WTC11 (cell line): ENCODE measurements at places on chromosomes 5 and 9.

DNA sequence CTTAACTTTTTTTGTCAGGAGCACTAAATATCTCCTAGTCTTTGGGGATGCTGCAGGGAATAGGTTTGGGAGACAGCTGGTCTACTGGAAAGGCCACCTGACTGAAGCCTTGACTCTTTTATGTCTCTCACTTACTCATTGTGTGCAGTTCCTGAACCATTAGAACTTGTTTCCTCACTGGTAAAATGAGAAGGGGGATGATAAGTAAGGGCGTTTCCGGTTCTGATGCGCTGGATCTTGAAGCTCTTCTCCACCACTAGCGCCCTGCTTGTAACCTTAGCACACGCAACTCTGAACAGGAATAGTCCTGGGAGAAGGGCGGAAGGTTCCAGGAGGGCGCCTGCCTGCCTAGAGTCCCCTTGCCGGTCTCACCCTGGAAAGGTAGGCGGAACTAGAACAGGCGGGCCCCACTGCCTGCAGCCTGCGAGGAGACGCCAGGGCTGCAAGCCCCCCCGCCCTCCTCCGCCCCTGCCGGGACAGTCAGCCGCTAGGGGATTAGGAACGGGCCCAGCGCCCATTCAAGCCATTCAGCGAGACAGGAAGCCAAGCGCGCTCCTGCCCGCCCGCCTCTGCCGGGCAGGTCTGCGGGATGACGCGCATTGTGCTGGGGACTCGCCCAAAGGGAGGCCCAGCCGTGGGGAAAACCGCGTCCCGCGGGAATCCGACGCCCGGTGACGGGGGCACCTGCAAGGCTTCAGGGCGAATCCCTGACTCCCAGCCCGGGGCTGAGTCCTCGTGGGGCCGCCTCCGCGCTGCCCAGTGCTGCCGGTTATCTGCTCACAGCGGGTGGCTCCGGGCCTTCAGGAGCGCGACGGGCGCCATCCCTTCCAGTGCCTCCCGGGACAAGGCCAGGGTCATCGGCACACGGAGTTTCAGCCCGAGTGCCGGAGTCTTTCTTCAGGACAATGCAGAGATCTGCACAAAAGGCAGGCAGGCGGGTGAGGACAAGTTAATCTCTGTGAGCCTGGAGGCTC is 44.0 kb upstream of the XPA start:
- peak; percentile 84 for DNase-seq

GRCh38 chr5:160315968-160316367 is 3.6 kb upstream of the CCNJL start:
- DNase-seq: no peak

GRCh38 chr5:128539038-128539429 is 989 bp upstream of the FBN2 start:
- DNase-seq: no peak

DNA sequence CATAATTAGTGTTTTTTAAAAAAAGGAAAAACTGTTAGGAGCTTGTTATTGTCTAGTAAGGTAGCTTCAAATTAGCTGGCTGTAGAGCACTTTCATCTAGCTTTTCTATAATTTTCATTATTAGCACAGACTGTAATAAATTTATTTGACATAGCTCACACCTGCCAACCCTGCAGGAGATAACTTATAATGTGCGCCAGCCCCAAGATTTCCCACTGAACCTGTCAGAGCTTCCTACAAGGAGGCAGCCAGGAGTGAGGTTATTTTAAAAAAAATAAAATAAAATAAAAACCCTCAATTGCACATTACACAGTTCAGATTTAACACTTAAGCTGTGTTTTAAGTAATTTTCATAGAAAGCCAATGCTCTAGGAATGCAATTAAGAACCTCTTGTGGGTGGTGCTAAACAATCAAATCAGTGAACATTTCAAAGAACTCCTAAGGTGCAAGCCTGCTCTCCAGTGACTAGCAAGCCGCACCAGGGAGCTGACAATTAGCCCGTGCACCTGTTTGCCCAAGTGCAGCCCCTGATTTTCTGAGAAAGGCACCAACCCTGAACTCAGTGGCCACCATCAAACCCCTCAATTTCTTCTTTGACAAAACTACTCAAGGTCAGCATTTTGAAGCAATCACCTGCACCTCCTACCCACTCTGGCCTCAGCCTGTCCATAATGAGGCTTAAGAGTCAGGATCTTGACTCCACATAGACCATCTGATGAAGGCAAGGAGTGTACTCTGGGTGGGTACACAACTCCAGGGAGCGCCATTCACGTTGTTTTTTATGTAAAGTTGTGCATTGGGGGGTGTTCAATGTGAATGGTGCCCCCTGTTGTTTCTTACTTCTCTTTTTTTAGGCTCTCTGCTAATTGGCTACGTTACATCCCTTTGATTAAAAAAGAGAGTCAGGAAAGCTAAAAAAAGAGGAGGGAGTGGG is 385.3 kb upstream of the WWC1 start:
- DNase-seq: peak; percentile 21

DNA sequence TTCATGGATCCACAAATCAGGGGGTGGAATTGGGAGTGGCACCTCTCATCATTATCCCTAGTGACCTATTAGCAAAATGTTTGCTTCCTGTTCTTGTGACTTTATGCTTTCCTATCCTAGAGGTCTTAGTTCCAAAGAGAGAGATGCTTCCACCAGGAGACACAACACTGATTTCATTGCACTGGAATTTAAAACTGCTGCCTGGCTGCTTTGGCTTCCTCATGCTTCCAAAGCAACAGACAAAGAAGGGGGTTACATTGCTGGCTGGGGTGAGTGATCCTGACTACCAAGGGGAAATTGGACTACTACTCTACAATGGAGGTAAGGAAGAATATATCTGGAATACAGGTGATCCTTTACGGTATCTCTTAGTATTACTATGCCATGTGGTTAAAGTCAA is 69.2 kb upstream of the SH3GL2 start:
- DNase-seq: no peak

DNA sequence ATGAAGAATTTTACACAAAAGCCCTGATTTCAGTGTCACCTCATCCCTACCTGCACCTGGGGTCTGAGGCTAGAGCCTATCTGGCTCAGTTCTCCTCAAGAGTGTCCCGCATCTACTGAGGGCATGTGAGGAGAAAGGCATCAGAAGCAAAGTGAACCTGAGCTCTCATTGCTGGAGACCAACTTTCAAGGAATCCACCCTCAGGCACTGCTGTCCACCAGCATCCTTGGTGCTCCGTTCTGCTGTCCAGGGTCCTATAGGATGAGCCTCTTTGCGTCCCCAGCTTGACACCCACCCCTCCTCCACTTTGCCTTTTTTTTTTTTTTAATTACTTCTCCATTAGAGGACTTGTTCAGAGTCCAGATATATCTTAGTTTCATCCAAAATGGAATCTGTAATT is 49.5 kb downstream of the CAMSAP1 start:
- no peak for DNase-seq

- DNase-seq: no peak
Measured at GRCh38 chr5:9529041-9529480, 16.8 kb downstream of the SEMA5A start.

DNA sequence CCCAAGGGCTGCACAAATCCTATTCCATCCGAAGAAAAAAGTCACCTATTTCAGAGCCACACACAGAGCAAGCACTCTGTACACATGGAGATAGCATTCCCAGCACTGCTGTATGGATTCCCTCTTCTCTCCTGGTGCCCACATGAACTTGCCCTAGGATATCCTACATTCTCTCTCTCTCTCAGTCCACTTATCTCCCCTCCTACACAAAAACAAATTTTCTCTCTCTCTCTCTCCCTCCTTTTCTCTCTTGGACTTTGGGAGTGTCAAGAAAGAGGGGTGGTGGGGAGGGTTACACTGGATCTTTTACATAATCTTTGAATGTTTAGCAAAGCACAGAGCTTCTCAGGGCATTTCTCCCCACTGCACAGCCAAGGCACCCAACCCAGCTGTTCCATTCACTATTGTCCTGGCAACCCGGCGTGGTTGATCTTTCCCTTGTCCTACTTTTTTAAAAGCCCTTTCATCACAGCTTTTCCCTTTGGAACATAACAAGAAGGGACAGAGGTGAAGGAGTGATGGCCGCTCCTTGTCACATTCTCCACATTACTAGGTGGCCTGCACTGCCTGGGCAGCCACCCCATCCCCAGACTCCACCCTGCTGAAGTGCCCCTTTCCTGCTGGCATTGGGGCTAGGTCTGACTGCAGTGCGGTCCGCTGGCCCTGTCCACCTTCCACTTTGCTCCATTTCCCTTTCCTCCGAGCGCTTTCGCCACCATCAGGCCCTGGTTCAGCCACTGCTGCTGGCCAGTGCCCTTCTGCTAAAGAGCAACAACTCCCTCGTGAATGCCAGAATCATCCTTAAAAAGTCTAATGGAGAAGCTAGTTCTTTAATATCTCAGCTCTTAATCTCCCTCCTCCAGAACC is 22.2 kb upstream of the SLC1A3 start:
- DNase-seq: no peak

DNA sequence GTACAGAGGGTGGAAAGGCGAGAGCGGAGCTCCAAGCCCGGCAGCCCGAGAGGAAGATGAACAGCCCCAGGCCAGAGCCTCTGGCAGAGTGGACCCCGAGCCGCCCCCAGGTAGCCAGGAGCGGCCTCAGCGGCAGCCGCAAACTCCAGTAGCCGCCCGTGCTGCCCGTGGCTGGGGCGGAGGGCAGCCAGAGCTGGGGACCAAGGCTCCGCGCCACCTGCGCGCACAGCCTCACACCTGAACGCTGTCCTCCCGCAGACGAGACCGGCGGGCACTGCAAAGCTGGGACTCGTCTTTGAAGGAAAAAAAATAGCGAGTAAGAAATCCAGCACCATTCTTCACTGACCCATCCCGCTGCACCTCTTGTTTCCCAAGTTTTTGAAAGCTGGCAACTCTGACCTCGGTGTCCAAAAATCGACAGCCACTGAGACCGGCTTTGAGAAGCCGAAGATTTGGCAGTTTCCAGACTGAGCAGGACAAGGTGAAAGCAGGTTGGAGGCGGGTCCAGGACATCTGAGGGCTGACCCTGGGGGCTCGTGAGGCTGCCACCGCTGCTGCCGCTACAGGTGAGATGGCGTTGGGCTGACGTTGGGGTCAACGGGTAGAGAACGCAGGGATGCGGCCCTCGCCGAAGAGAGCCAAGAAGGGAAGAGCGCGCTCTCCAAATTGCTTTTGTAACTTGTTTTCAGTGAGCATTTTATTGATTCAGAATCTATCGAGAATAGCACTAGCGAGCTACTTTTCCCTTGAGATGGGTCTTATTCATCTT is at the start of gene PTGER4:
PTGER4 (plus strand) TSS at position 3 of the 769 bp plus-strand sequence. CDS start 1,079 bp downstream, outside the sequence.
- DNase-seq: peak; percentile 50

DNA sequence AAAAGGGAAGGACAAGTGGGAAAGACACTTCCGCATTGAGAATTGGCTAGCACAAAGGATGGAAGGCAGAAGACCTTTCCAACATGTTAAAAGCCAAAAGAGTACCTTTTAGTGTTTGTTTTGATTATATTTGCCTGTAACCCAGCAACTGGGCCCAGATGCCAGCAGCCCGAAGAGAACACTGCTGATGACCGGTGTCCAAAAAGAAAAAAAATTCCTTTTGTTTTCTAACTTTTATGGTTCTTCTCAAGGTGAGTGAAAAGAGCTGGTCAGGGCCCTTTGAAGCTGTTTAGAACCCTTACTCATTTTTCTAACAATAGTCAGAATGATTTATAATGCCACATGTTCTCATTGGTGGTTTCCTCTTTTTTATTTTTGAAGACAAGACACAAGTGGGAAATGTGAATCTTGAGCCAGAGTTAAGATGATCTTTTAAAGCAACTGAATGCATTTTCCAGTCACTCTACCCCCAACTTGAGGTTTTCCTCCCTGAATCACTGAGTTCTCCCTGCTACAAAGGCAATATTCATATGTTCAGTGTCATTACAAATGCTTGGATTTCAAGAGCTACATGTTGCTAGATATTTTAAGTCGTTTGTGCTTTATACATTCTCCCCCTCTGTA is 32.3 kb upstream of the ZNF462 start:
- no peak for DNase-seq

DNA sequence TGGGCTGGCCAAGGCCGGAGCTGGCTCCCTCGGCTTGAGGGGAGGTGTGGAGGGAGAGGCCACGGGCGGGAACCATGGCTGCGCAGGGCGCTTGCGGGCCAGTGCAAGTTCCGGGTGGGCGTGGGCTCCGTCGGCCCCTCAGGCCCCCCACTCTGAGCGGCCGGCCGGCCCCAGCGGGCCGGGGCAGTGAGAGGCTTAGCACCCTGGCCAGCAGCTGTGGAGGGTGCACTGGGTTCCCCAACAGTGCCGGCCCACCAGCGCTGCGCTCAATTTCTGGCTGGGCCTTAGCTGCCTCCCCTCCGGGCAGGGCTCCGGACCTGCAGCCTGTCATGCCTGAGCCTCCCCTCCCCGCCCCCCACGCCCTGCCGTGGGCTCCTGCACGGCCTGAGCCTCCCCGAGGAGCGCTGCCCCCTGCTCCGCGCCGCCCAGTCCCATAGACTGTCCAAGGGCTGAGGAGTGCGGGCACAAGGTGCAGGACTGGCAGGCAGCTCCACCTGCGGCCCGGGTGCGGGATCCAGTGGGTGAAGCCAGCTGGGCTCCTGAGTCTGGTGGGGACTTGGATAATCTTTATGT is 184.2 kb downstream of the ATPSCKMT start:
- no peak for DNase-seq

DNA sequence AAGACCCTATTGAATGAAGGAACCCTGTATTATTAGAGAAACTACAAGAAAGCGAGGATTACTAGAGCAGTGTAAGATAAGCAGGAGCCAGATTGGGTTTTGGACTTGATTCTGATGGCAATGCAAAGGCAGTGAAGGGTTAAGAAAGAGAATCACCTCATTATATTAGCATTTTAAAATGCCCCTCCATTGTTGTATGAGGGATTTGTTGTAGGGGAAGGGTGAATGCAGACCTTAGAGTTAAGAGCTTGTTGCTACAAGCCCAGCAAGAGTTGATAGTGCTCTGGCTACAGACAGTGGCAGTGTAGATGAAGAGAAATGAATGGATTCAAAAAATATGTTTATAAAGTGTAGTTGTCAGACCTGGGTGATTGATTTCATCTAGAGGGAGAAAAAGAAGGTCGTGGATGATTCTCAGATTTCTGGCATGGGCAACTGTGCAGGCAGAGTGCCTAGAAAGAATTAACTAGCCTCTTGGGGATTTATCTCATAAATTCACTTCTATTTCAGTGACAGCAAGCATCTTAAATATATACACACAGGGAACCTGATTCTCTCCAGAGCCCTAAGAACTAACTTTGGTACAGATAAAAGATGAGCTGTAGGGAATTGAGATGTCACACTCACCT is 344.8 kb downstream of the ARRDC3 start:
- no peak for DNase-seq
